ENCODE measurements at places on chromosomes 2 and 18. TPM values are rescaled to one million over a fixed set of nuclear protein-coding genes. Genes with fewer than 3 reads are reported as not detected.

GRCh38 chr2:62747876-62748275 lies 42.4 kb downstream of the EHBP1 start:
- no peaks in the 10 kb centered on the region for H3K27me3 ChIP-seq
- no peaks in the 10 kb centered on the region for H3K4me1 ChIP-seq
- H3K36me3 ChIP-seq, result peaks cover 13% of the 10 kb centered on the region
- no peak overlapping the region for H3K4me3 ChIP-seq
- no peak for DNase-seq

GRCh38 chr2:86221066-86221684 lies 21.9 kb downstream of the MRPL35 start:
- H3K27me3 ChIP-seq, result no peaks in the 10 kb centered on the region
- H3K4me1 ChIP-seq, result peaks cover 46% of the 10 kb centered on the region
- DNase-seq, result peak; percentile 72
- H3K27ac ChIP-seq, result no peak overlapping the region
- H3K4me3 ChIP-seq, result no peak overlapping the region

DNA sequence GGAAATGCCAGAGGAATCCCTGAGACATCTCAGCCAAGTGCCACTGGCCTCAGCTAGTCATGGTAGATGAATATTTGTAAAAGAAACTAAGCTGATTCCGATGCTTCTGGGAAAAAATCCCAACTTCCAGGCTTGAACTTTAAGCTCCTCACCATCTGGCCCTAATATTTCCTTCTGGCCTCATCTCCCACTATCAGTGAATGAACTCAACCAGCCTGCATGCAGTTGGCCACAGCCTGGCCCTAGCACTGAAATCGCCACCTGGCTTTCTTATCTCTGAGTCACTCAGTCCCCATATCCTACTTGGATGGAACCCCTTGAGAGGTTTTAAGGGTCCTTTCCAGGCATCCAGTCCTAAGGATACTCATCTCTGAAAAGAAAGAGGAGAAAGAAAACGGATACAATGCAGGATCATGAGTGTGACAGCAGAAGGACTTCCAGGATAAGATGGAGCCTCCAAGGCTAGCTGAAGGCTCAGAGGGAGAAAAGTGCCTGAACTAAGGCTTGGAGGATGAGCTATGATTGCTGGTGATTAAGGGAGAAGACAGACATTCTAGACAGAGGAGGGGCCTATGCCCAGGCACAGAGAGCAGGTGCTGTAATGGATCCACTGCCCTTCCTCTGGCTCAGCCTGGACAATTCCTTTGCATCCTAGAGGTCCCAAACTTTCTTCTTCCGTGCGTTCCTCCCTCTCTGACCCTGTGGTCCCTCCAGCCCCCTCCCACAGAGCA lies 141.5 kb upstream of the MYCN start:
- no peak for DNase-seq
- H3K27me3 ChIP-seq, result no peaks in the 10 kb centered on the region
- H3K36me3 ChIP-seq, result no peaks in the 10 kb centered on the region
- no peak overlapping the region for H3K27ac ChIP-seq

- peaks cover 15% of the 10 kb centered on the region for H3K36me3 ChIP-seq
- H3K27me3 ChIP-seq, result no peaks in the 10 kb centered on the region
- H3K4me3 ChIP-seq, result no peak overlapping the region
- no peak for DNase-seq
- peaks cover 6% of the 10 kb centered on the region for H3K4me1 ChIP-seq
Observed at GRCh38 chr2:23756593-23757292, 170.2 kb downstream of the ATAD2B start.

- peak; percentile 68 for DNase-seq
- peak within 1 kb of the TSS; percentile 97 for H3K27ac ChIP-seq
- H3K4me3 ChIP-seq, result peak within 1 kb of the TSS; percentile 94
- H3K36me3 ChIP-seq, result peaks cover 44% of the 10 kb centered on the region
- no peaks in the 10 kb centered on the region for H3K27me3 ChIP-seq
- H3K4me1 ChIP-seq, result peaks cover 63% of the 10 kb centered on the region
Observed at GRCh38 chr2:240567872-240568677, at the start of gene RNPEPL1. Gene RNPEPL1 (plus strand): TSS chr2:240568484. CDS start chr2:240568587, 103 bp downstream.

The RESP18 gene
- total RNA-seq, result not detected

The MC4R gene
- not detected for total RNA-seq

The TUBB8B gene
- total RNA-seq, result not detected
